ENCODE measurements at places on chromosomes 11 and 22. TPM values are rescaled to one million over a fixed set of nuclear protein-coding genes. Genes with fewer than 3 reads are reported as not detected.

The NCAM1 gene
- polyA plus RNA-seq: 523 TPM

The TECTA gene
- polyA plus RNA-seq: 5.5 TPM

The SYCE3 gene
- not detected for polyA plus RNA-seq

The GLB1L2 gene
- polyA plus RNA-seq: 12.8 TPM

The TBRG1 gene
- polyA plus RNA-seq: 48.6 TPM

The CADM1 gene
- polyA plus RNA-seq: 154 TPM

The RPUSD4 gene
- polyA plus RNA-seq: 26.4 TPM

The CASTOR1 gene
- 10.4 TPM for polyA plus RNA-seq

The SYT8 gene
- not detected for polyA plus RNA-seq

The DDTL gene
- 7.5 TPM for polyA plus RNA-seq
